Activated naive CD8-positive, alpha-beta T cell treated with anti-CD3 and anti-CD28 coated beads, Interleukin-2, amount 50 U/mL, for 24 hours (primary cell): ENCODE measurements at places on chromosomes 16 and 17.

DNA sequence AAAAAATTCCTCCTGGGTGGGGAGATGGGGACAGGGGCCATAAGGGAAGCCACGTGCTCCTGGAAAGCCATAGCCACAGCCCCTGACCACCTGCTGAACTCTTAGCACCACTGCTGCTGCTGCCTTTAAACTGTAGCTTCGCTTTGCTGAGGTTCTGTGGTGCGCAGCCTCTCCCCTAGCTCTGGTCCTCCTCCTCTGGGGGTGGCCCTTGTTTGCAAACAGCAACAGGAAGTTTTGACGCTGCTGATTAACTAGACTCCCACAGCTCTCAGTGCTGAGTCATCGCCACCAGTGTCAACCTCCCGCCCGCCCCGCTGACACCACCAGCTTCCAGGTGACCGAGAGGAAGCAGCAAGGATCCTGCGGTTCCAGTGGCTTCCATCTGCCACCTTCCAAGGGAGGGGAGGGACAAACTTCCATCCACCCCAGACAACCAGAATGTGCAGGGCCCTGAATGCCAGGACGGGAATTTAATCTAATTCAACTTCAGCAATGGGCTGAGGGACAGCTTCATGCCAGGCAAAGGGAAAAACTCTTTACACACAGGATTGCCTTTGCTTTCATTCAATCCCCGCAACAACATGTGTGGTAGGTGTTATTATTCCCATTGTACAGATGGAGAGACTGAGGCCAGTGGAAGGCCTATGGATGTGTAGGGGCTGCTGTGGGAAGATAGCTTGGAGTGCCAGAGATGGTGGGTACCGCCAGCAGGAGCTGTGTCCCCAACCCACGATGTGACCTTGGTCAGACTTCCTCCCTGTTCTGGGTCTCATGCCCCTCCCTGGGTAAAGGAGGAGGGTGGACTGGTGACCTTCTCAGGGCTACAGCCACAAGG, 8.1 kb upstream of the KIFC3 start:
- peak; percentile 73 for DNase-seq

DNA sequence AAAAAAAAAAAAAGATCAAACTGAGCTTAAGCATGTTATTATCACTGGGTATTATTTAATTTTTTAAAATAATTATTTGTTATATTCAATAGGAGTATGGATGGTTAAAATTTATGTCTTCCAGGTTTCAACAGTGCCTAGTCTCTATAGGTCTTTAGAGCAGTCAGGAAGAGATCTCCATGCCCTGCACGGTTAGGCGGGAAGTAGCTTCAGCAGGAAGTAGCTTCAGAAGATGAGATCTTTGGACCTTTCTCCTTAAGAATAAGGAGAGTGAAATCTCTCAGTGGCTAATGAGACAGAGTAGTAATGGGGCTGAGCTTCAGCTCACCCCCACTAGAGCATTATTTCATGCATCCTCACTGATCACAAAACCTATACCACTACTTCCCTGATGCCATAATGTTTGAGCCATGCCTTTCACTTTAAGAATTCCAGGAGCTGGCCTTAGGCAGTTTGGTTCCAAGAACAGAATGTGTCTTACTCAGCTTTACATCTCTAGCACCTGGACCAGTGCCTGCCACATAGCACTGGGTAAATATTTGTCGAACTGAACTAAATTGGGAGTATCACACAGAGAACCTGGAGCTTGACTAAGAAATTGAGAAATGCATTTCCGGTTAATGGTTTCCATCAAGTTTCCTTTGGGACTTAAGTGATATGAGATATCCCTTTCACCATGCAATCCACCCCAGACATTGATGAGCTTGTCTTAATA, 43.5 kb downstream of the SCPEP1 start:
- no peak for DNase-seq

DNA sequence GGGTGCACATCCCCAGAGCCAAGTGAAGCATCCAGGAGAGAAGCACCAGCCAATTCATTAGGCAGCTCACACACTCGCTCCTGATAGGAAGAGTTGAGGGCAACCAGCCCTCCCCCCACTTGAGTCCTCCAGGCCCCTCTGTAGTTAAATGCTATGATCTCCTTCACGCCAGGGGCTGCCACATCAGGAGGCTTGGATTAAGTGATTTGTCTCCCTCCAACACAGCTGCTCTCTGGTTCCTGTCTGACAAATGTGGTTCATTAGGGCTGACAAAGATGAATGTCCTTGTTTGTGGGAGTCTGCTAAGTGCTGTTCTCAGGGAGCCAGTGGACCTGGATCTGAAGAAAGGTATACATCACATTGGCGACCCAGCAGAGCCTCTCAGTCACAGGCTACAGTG, 94.5 kb upstream of the WSCD1 start:
- no peak for DNase-seq

- DNase-seq = no peak
Observed at GRCh38 chr17:81003711-81004475, 12.3 kb downstream of the CHMP6 start.

DNA sequence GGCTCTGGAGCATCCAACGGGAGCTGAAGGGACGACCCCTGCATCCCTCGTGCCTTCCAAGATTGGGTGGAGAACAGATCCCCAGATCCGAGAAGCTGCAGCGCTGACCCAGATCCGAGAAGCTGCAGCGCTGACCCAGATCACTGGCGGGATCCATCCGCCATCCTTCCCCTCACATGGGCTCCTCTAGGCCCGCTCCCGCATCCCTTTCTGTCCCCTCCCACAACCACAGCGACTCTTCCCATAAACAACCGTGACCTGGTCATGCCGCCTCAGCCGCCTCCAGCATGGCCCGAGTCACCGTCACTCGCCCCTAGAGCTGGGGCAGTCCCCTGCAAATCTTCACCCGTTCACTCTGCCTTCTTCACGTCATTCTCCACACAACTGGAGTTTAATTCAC, 124.9 kb downstream of the UTP18 start:
- no peak for DNase-seq

GRCh38 chr16:85677383-85677967, 11.3 kb downstream of the GINS2 start:
- DNase-seq = no peak

DNA sequence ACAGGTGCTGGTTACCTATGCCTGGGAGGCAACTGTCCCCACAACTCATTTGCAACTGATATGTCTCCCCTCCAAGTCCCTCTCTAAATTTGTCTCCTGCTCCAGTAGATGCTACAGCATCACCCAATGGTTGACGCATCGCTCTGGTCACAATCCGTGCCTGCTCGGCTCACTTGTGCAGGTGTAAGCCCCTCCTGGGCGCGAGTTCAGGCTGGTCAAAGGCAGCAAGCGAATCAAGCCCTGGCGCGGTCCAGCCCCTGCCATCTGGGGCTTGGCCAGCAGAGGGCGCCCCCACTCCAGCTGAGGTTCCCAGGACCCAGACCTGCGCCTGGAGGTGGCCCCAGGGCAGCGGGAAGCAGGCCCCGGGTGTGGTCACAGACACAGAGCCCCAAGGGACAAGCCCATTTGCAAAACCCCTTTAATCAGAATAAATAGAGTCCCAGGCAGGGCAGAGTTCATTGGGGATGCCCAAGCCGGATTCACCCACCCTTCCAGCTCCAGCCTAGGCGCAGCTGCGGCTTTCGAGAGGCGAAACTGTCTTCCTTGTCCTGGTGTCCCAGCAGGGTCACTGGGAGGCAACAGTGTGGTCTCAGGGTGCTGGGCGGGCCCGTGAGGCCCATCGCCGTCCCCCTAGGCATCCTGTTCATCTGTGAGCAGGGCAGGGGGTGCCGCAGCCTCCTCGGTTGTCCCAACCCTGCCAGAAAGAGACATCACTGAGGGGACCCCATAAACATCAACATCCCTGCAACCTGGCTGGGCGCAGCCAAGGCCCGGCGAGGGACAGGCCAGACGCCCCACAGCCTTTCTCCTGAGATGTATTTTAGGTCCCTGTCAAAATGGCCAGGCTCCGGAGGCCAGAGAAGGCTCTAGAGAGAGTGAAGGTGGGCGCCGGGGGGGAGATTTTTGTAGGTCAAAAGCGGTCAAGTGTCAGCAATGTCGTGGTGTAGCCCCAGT, 15.8 kb downstream of the TMC6 start:
- peak; percentile 89 for DNase-seq

- no peak for DNase-seq
Observed at GRCh38 chr16:49672753-49673152, 183.2 kb downstream of the ZNF423 start.

DNA sequence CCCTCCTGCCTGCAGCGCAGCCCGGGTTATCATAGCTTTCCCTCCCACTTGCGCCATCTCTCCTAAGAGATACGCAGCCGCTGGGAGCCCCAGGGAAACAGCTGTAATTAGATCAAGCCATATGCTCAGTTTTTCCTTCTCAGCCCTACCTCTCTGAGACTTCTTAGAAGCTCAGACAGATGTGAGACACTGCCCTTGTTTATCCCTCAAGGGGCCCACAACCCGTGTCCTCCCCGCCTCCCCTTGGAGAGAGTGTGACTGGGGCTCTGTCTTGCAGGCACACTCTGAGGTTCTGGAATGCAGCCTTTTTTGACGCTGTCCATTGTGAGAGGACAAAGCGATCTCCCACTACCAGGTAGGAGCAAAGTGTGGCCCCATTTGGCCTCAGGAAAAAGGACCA, 31.2 kb downstream of the CIBAR2 start:
- no peak for DNase-seq

DNA sequence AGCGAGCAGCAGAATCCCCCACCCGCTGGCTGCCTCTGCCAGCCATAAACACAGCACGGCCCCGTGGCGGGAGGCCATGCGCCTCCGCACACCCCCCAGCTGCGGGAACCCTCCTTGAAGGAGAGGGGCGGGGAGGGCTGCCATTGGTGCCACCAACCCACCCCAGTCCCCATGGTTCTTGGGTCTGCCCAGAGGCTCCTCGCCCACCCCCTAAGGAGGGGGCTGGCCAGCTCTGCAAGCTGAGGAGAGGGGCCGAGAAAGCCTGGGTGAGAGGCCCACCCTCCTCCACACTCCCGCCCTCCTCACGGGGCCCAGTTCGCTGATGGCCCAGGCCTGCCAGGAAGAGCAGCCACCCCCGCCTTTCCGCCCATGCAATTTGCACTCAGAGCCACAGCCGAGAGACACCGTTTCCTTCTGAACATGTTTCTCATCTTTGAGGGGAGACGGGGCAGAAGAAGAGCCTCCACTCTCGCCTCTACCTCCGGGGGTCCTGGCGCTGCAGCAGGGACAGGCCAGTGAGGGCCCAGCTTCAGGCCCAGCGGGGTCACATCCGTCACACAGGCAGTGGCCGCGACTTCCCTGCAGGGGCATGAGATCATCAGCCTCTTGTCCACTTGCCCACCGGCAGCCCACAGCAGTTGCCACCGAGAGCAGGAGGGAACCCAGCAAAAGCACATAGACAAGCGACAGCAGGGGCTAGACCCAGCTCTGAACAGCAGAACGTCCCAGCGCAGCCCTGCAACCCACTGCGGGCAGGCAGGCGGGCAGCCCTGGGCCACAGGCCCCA, 23.0 kb downstream of the KATNB1 start:
- no peak for DNase-seq

DNA sequence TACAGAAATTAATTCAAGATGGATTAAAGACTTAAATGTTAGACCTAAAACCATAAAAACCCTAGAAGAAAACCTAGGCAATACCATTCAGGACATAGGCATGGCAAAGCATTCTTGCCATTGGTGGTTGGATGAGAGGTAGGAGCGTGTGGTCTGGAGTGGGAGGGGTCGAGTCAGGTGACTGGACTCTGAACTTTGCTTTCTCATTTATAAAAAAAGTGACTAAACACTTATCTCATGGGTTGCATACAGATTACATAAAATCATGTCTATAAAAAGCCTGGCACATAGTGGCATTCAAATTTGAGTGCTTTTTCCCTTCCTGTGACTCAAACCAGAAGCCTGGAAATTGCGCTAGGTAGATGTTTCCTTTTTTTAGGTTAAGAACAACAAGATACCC, 159.7 kb upstream of the SHISA6 start:
- no peak for DNase-seq

DNA sequence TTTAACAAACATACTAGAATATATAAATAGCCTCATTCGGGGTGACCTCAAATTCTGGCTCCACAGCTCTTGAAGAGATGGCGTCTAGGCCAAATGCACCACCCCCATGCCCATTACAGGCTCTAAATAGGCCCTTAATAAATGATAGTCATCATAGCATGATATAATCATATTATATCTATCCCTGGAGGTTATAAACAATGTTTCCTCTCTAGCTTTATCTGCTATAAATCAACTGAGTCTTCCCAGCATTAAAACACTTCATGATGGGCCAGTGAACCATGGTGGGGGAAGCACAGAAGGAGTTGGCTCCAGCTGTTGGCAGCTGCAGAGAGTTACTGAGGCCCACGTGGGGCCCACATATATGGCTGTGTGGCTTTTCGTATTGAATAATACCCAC, 214.9 kb upstream of the MPHOSPH6 start:
- no peak for DNase-seq

GRCh38 chr17:64244165-64244564, 18.9 kb downstream of the TEX2 start:
- DNase-seq = no peak
